ENCODE measurements at places on chromosomes 7 and 10.

- DNase-seq = no peak
Observed at GRCh38 chr7:28890137-28890536, 68.0 kb downstream of the TRIL start.

GRCh38 chr7:119684763-119685162, 588.2 kb upstream of the KCND2 start:
- no peak for DNase-seq

DNA sequence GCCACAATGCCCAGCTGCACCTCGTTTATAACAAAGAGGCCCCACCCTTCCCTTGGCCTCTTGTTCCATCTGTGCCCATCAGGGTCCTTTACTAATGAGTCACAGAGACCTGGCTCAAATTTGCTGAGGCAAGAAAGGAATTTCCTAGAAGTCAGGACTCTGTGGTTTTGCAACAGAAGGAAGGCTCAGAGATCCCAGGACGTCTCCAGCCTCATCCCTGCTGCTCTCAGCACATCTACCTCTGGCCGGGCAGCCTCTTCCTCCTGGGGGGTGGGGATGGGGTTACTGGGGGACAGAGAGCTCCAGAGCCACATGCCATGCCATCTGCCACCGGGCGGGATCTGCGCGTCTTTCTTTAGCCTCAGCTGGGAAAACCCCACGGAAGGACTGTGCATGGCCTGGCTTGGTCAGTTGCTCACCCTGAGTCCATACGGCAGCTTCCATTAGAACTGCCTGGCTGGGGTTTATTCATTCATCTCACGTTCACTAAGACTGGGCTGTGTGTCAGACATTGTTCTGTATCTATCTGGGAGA, 41.9 kb upstream of the PSMG3 start:
- DNase-seq = no peak

DNA sequence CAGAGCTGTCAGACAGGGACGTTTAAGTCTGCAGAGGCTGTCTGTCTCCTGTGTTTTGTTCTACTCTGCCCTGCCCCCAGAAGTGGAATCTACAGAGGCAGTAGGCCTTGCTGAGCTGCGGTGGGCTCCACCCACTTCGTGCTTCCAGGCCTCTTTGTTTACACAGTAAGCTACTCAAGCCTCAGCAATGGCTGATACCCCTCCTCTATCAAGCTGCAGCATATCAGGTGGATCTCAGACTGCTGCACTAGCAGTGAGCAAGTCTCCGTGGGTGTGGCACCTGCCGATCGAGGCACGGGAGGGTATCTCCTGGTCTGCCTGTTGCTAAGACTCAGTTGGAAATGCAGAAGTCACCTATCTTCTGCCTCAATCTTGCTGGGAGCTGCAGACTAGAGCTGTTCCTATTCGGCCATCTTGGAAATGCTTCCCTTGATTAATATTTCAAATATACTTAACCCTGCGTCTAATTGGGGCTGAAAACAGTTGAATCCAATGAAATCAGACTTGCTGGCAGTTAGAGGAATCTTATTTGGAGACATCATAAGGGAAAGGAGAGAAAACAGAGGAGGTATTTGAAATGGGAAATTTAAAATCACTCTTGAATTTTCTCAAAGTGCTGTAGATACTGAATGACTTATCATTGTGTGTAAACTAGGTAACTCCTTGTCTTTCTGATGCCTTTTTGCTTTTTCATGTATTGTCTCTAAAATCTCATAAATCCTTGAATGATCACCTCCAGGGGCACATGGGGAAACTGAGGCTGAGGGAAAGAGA, 13.8 kb upstream of the CYP3A5 start:
- peak; percentile 3 for DNase-seq

DNA sequence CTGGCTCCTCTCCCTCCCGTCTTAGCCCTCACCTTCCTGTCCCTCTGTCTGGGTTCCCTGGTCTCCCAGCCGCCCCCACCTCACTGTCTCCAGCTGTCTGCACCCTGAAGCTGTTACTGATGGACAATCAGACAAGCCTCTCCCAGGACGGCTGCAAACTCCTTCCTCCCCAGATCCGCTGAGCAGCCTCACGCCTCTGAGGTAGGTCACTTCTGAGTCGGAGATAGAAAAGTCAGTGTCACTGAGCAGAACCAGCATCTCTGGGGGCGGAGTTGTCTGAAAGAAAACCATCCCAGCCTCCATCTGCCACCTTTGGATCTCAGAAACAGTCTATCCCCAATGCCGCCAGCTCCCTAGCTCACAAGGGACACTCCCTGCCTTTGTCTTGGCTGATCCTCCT, 27.4 kb downstream of the FAM241B start:
- DNase-seq = no peak

GRCh38 chr10:7832060-7832459, 13.8 kb downstream of the TAF3 start:
- DNase-seq = no peak

- no peak for DNase-seq
Observed at GRCh38 chr10:8074881-8075280, 20.4 kb downstream of the GATA3 start.

DNA sequence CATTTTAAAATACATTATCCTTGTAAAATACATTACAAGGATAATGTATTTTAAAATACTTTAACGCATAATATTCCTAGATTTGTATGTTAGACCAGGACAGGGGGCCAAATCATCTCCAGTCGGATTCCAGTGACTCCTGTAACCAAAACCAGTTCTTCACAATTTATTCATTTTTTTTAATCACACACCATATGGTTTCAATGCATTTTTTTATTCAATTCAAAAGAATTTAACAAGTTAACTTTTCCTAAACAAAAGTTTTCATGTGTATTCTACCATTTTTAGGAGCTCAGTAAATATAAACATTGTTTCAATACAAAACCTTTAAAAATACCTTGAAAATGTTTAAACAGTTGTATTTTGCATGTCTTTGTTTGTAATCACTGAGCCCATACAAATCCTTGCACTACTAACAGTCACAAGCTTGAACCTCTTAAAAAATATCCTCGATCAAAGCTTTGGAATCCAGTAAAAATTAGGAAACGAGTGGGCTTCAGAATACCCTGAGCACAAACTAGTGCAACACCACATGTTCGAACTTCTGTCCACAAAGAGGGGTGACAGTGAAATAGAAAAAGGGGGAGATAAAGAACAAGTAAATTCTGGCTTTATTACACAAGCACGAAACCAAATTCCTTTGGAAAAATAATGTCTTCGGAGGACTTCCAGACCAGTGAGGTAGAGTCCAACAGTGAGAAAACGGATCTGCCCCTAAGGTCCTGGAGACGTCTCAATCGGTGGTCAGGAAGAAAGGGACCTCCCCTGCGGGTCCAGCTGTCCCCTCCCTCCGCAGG, 1.6 kb downstream of the CCDC71L start:
- DNase-seq = no peak

GRCh38 chr10:86439544-86439943, 72.9 kb upstream of the GRID1 start:
- no peak for DNase-seq

DNA sequence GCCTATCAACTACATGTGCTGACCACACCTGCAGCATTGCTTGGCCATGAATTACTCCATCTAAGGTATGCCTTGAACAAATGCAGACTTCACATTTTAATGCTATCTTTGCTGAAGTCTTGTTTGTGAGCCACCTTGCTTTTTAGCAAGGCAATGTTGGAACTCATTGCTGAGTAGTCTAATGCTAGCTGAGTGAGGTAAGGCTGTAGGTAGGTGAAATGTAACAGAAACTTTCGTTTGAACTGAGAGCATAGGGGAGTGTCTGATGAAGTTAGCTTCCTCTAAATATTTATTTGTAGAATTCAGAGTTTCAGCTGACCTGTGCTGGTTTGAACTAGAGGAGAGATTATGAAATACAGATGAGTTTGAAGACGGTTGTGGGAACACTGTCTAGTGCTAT, 238.5 kb downstream of the SEMA3A start:
- DNase-seq = no peak

GRCh38 chr7:33739286-33739685, 166.1 kb upstream of the BMPER start:
- no peak for DNase-seq

DNA sequence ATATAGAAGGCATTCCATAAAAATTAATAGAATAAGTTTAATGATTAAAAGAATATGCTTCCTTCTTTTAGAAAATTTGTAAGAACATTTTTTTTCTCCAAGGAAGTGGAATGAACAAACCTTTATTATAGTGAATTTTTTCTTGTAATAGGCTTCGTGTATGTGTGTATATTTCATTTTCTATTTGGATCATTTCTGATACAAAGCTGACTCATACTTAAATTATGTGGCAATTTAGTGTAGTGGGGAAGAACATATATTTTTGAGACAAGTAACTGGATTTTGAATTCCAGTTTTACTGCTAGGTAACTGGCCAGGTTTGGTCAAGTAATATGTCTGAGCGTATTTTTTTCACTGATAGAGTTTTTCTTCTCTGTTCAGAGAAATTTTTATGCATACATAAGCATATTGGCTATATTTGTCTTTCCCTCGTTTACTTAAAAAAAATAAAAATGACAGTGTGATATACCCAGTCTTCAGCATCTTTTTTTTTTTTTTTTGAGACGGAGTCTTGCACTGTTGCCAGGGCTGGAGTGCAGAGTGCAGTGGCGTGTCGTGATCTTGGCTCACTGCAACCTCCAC, 50.8 kb downstream of the CDK13 start:
- DNase-seq = no peak

- no peak for DNase-seq
Observed at GRCh38 chr10:114616103-114616502, 42.0 kb downstream of the ABLIM1 start.

DNA sequence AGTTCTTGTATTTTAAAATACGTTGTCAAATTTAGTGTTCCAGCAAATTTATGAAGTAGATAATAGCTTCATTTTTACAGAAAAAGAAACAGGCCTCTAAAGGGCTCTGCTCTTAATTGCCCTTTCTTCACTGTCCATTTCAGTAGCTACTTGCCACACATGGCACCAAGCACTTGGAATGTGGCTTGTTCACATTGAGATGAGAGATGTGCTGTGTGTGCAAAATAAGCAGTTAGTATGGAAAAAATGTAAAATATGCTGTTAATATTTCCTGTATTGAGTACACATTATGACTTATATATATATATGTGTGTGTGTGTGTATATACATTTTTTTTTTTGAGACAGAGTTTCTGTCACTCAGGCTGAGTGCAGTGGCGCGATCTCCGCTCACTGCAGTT, 19.5 kb downstream of the RBM33 start:
- no peak for DNase-seq

GRCh38 chr7:66054063-66054462, 21.6 kb upstream of the ASL start:
- no peak for DNase-seq

DNA sequence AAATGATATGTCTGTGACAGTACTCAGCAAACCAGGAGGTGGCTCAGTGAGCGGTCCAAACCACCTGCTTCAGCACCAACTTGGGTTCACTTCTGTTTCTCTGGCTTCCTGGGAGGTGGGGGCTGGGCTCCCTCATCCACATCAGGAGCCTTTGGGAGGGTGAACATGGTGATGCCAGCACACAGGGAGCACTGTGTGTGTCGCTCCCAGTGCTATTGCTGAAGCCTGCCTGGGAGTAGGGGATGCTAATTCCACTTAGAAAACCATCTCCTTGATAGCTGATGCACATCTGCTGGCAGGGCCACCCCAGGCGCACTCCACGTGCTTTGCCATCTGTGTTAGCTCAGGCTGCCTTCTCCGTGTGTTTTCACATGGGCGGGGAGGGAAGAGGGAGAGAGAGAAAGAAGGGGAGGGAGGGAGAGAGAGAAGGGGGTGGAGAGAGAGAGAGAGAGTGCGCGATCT, 58.0 kb downstream of the RAMP3 start:
- DNase-seq = no peak

DNA sequence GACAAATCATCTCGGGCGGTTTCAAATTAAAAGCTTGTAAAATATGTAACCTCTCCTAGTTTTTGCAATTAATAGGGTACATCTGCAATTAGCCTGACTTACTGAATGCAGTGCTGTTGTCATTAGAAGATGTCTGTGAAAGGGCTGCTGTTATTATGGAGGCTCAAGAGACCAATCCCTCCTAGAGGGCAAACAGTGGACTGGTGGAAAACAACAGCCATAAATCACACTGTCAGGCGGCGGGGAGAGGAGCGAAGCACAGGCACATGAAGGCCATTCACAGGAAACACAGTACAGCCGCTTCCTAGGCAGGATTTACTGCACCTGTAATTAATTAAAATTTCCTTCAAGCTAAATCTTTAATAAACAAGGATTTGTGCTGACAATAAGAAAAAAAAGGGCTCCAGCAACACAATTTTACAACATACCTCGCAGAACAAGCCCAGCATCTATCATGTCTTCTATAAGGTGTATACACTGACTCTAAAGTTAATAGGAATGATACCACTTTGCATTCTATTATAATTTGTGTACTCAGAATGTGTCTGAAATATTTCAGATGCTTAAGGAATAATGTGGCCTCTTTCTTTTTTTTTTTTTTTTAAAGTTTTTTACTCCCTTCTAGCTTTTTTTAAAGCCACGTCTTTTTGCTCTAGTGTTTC, 50.7 kb downstream of the ERCC6 start:
- no peak for DNase-seq

DNA sequence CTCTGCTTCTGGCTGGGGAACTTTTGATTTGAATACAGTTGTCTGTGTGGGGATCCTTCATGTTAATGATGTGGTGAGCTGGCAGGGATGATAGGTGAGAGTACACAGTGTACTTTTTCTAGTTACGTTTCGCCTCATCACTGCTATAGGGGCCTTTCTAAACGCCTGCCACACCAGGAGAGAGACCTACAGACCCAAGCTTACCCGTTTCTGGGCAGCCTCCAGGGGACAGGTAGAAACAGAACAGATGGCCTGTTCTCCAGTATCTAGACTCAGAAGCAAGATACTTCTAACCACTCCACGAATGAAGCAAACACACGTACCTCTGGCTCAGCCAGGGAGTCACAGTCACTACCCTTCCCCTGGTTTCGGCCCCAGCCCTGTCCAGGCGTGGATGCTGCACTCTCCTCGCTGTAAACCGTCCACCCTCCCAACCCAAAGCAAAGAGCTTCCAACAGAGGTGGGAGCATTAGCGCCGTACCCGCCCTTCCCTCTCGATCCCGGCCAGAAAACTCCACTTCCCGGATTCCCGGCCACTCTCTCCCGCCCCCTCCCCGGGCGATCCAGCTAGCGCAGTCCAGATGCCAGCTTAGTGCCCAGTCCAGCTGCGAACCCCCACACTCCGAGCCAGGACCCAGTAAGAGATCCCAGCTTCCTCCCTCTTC, 1.2 kb downstream of the CCDC6 start:
- peak; percentile 7 for DNase-seq

DNA sequence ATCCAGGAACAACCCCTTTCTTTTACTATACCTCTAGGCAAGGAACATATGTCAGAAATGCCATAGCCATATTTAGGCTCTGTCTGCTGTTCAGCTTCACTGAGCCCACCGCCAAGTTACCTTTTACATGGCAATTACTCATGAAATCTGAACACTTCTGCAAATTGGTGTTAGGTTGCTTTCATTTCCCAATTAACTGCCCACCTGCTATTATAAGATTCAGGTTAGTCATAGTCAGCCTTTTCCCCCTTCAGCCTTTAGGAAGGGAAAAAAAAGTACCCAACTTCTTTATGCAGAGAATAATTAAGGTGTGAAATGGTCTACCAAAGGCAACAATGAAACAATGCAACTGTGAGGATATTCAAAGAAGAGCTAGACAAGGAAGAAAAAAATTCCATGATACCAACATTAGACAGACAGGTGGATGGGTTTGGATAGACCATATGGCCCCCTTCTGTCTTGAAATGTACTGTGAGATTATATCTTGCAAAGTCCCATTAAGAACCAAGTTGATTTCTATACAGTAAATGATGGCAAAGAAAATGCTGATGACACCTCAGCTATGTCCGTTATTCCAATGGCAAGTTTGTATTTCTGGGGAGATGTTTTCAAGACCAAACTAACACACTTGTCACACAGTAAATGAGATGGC, 442.1 kb upstream of the NRP1 start:
- no peak for DNase-seq

GRCh38 chr7:151017953-151018420, 6.3 kb downstream of the ATG9B start:
- DNase-seq = peak; percentile 78

All from stimulated activated CD4-positive, alpha-beta T cell treated with anti-CD3 and anti-CD28 coated beads, Interleukin-2, amount 100 ng/mL, for 4 hours (primary cell).